Nucleus accumbens (tissue), 56 donors: ENCODE measurements at places on chromosomes 7 and 10.
A peak's percentile ranks its signal among the peaks of the same experiment; 100 is the strongest.

DNA sequence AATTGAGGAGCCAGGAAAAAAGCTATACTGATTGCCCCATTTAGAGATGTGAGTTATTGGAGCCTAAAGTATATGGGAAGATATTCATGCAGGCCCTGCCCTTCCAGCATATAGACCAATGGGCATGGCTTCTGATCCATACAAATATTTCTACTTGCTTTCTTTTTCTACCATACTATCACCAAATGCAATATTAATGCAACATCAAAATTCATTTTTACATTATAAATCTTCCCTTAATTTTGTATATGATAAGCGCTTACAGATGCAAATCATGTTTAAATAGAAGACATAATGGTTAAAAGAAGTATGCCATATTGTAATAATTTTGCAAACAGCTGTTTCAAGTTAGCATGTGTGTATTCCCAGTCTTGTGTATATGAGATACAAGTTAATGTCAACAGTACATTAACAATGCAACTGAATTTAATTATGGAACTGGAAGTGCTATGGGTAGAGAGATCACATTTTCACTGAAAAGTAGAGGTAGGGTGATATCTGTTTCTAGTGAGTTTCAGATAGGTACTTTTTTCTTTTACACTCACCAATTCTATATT is 24.6 kb upstream of the WNT16 start:
- DNase-seq = no peak

DNA sequence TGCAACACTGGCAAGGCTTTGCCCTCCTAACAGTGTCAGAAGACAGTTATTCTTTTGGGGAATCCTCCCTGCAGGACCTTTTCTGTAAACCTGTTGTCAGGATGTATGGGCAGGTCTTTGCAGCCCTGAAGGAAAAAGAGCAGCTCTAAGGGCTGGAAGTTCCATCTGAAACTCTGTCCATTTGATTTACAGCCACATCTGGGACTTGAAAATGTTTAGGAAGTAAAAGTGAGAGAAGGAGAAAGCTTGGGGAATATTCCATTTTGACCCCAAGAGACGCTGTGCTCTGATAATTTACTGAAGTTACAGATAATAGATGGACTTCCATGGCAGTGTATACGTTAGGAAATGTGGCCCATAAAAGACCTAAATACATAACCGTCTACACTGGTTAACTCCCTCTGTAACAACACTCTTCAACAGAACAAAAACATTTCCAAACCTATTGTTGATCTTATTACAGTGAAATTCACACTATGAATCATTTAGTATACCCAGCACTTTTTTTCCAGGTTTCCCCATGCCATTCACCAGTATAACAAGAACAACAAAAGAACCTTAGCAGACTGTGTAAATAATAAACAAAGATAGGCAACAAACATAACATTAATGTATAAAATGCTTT is 89.1 kb downstream of the KIAA1549 start:
- DNase-seq = no peak

GRCh38 chr10:102813734-102814452 is 23.3 kb downstream of the CYP17A1 start:
- no peak for DNase-seq

- no peak for DNase-seq
These were observed 146.1 kb upstream of the FRMD4A start for GRCh38 chr10:14476641-14477407.

GRCh38 chr10:101453791-101454718 is 100.1 kb downstream of the BTRC start:
- no peak for DNase-seq

DNA sequence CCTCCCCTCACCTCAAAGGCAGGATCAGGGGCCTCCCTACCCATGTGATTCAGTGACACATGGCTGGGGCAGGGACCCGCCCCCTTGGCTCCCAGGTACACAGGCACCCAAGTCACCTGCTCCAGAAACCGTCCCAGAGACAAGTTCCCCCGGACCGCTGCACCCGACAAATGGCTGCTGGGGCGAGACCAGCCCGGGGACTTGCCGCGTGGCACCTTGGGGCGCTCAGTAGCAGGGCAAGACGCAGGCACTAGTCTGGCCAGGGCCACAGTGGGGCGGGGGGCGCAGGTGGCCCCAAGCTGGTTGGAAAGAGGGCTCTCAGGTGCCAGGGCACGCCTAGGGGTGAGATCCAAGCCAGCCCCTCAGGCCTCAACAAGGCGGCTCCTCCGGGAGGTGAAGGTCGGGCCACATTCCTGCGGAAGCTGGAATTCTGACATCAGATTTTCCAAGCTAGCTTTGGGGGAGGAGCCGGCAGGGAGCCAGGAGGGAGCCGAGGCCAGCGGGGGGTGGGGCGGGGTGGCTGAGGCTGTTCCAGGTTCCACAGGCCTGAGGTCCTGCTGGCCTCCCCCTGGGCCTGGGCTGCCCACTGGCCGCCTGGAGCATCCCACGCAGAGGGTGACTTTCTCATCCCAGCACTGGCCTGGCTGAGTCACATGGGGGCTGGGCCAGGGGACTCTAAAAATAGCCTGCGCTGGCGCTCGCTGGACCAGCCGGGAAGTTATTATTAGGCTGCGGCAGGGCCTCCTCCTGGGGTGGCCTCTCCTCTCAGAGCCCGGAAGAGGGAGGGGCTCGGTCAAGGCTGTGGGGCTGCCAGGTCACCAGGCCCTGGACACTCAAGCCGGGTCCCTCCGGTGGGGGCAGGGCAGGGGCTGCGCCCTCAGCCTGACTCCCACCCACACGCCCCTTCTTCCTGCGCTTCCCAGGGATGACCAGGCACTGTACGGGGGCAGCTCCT is 20.5 kb upstream of the INPP5A start:
- DNase-seq = peak; percentile 75
